ENCODE measurements at places on chromosomes 1 and 21.

GRCh38 chr1:215776336-215776735 is 209.2 kb downstream of the KCTD3 start:
- DNase-seq = no peak

GRCh38 chr1:7198664-7199063 is 413.4 kb downstream of the CAMTA1 start:
- no peak for DNase-seq

DNA sequence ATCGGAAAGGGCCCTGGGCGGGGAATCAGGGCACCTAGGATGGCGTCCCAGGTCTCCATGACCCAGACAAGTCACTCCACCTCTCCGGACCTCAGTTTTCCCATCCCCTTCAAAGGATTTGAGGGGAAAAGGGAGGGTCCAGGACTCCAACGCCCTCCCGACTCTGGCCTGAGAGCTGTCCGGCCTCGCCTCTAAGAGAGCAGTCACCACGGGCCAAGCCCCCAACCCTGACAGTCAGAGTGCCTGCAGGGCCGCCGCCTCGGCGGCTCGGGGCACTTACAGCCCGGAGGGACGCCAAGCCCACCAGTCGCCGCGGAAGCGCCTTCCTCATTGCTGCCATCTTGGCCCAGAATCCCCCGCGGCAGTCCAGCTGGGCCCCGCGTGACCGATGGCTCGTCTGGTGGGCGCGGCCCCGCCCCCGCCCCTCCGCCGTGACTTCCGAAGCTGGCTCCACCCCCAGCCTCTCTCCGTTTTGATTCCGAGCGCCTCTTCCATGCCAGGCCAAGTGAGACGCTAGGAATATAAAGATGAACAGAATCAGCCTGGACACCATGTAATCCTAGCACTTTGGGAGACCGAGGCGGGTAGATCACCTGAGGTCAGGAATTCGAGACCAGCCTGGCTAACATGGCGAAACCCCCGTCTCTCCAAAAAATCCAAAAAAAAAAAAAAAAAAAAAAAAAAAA is at the start of gene HMGCL:
Gene HMGCL, minus strand, starts transcription at position 354 of the 686 bp plus-strand sequence. Its CDS starts 14 bp downstream, at position 340.
- DNase-seq = peak; percentile 26

DNA sequence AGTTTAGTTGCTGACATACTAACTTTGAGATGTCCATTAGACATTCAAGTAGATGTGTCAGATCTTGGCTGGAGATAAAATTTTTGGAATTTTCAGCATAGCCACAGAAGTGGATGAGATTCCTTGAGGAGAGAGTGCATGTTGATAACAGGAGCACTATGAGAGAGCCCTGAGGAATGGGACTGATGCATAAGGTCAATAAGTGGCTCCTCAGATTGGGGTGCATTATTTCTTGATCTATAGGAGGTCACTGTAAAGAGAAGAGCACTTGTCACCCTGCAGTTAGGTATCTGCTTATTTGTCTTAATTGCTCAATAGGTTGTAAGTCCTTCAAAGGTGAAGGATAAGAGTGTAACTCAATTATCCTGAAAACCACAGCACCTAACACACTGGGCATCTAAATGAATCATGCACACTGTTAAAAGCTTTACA is 52.0 kb upstream of the TACSTD2 start:
- DNase-seq = peak; percentile 24

DNA sequence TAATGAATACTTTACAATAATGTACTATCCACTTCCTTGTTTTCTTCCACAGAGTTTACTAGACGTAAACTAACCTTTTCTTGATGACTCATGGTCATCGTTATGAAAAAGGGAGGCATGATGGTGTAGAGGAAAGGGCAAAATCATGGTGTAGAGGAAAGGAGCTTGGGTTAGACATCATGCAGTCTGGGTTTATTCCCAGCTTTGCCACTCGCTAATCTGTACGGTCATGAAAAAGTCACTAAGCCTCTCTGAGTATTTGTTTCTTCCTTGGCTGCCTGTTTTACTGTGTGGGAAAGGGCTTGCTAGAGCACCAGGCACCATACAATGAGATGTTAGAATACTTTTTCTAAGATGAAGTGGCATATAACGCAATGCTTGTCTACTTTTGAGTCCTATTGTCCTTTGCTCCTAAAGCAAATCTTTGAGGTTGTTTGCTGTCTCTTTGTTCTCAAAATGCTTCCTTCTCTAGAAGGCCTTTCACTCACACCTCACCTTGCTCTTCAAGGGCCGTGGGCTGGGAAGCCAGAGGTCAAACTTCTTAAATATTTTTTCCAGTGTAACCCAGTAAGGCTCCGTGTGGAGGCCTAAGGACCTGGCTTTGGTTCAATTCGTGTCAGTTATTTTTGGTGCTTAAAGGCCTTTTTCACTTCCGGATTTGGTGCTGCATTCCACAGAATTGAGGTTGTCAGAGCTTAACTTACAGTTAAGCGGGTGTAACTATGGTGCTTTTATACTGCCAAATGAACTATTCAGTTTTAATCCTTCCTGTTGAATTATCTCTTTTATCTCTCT is 9.9 kb upstream of the ETV3 start:
- DNase-seq = no peak

GRCh38 chr1:97340951-97341350 is 579.9 kb downstream of the DPYD start:
- no peak for DNase-seq

DNA sequence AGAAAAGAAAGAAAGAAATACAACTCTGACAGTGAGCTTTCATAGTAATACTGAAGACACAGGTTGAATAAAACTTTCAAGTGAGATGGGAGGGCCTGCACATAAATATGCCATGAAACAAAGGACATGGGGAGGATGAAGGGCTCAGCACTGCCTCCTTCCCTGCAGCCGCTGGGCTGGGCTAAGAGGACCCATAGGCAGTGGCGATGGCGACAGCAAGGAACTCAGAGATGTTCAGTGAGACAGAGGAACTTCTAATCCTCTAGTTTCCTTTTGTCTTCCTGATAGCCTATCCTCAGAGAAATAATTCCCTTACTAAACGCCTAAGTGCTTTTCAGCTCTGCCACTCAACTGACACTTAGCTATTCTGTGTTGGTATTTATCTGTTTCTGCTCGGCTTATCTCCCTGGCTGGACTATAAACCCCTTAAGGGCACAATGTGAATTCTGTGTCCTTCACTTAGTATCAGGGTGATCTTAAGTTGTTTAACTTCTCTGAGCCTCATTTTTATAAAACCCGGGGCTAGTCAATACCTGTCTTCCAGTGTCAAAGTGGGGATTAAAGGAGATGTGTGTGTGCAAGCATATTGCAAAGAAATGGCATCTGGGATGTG is 24.4 kb upstream of the IER5 start:
- no peak for DNase-seq

GRCh38 chr1:186636786-186637185 is 43.4 kb downstream of the PTGS2 start:
- DNase-seq = no peak

DNA sequence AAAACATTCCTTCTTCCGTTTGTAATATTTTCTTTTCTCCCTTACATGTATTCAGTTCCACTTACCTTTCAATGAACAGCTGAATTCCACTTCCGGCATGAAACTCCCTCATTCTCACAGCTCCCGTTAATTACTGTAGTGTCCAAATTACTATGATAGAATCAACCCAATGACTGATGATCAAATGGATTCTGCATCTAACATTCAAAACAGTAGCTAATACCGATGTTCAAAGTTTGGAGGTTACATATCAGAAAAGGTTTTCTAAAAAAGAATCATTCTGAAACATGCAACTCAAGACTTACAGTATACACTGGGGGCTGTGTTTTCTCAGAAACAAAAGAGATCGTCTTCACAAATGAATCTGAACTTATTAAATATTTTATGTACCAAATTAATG is 77.2 kb downstream of the PTPRC start:
- no peak for DNase-seq

GRCh38 chr1:184792450-184792969 is 37.9 kb upstream of the EDEM3 start:
- peak; percentile 96 for DNase-seq

DNA sequence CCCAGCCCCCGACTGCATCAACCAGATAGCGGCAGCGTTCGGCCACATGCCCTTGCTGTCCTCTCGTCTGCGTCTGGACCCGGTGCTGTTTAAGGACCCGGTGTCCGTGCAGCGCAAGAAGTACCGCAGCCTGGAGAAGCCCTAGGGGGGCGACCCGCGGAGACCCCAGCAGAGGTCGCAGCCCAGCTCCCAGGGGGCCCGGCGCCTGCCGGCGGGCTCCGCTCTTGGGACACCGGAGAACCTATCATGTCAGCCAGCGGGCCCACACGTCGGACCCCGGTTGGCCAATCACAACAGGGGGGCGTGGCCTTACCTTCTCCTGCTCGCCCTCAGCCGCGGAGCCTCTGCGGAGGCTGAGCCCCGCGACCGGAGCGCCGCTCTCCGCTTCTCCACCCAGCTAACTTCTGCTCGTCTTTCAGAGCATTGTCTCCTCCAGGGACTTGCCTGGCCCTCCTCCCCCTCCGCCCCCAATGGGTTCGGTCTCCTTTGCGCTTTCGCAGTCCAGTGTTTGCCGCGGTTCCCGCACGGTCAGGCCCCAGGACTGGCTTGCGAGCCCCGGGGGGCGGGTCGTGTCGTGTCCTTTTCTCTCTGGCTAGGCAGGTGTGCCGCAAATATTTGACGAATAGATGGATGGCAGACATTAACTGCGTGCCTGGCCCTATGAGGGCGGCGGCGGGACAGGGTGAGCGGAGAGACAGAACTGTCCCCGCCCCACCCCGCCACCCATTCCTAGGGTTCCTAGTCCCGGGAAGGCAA is 10.5 kb downstream of the SLC30A2 start:
- DNase-seq = no peak

GRCh38 chr1:91891454-91891853 is 5.5 kb upstream of the TGFBR3 start:
- DNase-seq = no peak

GRCh38 chr1:232599178-232600041 is 30.5 kb downstream of the SIPA1L2 start:
- DNase-seq = no peak

DNA sequence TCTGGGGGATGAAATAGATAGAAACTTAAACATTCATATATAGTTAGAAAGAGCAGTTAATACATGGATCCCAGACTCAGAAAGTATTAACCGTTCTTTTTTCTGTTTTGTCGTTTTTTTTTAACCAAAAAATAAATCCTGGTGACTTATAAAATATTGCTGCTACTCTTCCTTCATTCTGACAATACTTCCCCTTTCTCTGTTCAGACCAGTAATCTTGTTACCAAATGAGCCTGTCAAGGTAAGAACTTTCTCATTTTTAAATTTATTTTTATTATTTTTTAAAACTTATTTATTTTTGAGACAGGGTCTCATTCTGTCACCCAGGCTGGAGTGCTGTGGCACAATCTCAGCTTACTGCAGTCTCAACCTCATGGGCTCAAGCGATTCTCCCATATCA is 13.7 kb downstream of the PTPN22 start:
- DNase-seq = no peak

- no peak for DNase-seq
These were observed 24.6 kb downstream of the RUNX1 start for GRCh38 chr21:35024513-35024912.

- DNase-seq = no peak
These were observed 14.0 kb downstream of the PMF1 start for GRCh38 chr1:156226782-156227181.

DNA sequence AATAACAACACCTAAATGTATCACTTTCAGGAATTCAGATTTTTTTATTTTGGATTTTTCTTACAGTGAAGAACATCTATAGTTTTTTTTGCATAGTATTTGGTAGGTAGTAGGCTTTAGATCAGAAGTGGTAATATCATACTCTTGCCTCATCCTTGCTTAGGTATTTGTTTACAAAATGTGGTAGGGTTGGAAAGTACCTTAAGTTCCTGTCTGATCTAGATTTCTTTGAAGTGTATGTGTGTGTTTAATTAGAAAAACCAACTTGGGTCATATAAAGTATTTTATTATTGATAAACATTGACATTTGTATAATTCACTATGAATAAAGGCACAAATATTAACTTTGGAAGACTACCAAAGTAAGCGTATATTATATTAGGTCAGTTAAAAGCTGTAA is 85.3 kb upstream of the GPR88 start:
- DNase-seq = no peak

GRCh38 chr1:178107823-178108222 is 13.9 kb downstream of the RASAL2 start:
- DNase-seq = no peak

GRCh38 chr1:241722947-241723346 is 70.9 kb downstream of the WDR64 start:
- no peak for DNase-seq

DNA sequence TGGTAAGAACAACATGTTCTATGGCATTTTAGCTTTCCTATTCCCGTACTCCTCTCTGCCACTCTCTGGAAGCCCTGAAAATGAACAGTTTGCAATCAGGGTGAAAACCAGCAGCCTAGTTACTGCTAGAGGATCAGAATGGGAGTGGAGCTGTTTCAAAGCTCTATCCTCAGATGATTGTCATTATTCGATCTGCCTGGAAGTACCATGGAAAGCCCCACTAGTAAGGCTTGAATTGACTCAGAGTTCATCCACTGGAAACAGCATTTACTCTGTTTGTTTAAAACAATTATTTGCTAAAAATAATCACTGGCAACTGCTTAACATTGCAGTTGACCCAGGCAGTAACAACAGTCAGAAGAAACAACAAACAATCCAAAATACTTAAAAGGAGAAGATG is 91.2 kb downstream of the USH2A start:
- no peak for DNase-seq

- DNase-seq = no peak
These were observed 39.3 kb downstream of the HLCS start for GRCh38 chr21:36926989-36927718.

DNA sequence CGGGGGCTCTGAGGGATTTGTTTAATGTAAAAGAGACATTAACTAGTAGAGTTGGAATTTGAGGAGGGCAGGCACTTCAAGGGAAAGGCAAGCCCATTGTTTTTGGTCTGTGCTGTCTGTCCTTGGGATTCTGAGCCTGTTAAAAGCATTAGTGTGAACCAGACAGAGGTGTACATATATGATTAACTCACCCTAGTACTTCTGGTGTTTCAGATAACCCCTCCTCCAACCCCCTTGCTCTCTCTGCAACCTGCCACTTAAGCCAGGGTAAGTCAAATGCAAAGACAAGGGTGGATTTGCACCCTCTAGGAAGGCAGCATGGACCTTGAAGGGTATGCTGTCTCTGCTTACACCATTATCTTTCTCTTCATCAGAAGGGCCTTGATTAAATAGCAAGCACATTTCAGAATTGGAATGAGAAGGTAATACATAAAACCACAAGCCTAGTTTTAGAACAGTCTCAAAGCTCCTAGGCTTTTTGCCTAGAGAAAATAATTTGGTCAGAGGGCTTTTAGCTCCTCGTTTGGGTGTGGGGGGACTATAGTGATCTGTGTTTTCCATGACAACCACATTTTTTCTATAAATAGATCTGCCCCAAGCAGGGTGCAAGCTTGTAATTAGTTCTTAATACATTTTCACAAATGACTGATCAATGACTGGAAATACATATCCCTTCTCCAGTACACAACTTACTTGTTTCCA is 120.7 kb upstream of the SGIP1 start:
- DNase-seq = no peak

DNA sequence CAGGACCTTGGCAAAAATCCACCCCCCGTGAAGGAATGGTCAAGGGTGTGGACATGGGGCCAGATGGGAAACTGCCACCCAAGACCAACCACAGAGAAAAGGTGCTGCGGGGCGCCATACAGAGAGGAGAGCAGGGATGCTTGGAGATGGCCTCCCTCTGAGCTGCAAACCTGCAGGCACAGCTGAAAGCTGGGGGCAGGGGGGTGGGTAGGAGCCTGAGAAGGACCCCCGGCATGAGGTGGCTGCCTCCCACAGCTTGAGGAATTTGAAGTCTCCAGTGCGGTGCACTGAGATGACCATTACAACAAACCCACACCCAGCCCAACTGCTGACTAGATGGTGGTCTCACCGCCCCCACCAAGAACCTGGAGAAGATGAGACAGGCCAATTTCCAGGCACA is 84.8 kb downstream of the WDR4 start:
- no peak for DNase-seq
